ENCODE measurements at places on chromosomes 16 and 17. TPM values are rescaled to one million over a fixed set of nuclear protein-coding genes. Genes with fewer than 3 reads are reported as not detected.

CD300H gene
- total RNA-seq: not detected

NUDT7 gene
- total RNA-seq: 32.7 TPM

DBNDD1 gene
- 0.43 TPM for total RNA-seq

C1QTNF1 gene
- total RNA-seq: not detected

MT1M gene
- not detected for total RNA-seq

GRCh38 chr17:39209317-39210092, 9.4 kb downstream of the RPL19 start:
- peaks cover 5% of the 10 kb centered on the region for H3K36me3 ChIP-seq
- no peaks in the 10 kb centered on the region for H3K27me3 ChIP-seq
- H3K4me1 ChIP-seq: peaks cover 38% of the 10 kb centered on the region
- peak overlapping the region; percentile 69 for H3K4me3 ChIP-seq
- H3K27ac ChIP-seq: peak overlapping the region; percentile 91

DNA sequence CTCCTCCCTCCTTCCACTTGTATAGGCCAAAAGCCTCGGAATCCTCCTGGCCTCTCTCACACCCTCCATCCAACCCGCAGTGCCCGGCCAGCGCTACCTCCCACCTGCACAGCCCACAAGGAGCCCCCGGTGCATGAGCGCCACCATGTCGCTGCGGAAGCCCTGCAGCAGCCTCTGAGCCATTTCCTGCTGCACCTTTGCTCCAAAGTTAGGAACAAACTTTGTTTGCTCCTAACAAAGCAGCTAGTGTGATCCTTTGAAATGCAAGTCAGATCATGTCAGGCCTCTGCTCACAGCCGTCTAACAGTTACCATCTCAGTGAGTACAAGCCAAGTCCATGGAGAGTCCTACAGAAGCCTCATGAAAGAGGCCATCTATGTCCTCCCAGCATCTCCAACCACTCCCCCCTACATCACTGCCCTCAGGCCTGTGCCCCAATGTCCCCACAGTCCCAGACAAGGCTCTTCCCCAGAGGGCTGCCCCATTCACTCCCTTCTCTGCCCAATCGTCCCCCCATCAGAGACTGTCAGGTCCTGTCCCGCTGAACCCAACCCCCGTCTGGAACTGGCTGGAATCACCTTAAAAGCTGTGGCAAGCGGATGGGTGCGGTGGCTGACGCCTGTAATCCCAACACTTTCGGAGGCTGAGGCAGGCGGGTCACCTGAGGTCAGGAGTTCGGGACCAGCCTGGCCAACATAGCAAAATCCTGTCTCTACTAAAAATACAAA, 7.5 kb downstream of the DCAKD start:
- no peaks in the 10 kb centered on the region for H3K36me3 ChIP-seq
- H3K4me1 ChIP-seq: peaks cover 25% of the 10 kb centered on the region
- no peaks in the 10 kb centered on the region for H3K27me3 ChIP-seq

DNA sequence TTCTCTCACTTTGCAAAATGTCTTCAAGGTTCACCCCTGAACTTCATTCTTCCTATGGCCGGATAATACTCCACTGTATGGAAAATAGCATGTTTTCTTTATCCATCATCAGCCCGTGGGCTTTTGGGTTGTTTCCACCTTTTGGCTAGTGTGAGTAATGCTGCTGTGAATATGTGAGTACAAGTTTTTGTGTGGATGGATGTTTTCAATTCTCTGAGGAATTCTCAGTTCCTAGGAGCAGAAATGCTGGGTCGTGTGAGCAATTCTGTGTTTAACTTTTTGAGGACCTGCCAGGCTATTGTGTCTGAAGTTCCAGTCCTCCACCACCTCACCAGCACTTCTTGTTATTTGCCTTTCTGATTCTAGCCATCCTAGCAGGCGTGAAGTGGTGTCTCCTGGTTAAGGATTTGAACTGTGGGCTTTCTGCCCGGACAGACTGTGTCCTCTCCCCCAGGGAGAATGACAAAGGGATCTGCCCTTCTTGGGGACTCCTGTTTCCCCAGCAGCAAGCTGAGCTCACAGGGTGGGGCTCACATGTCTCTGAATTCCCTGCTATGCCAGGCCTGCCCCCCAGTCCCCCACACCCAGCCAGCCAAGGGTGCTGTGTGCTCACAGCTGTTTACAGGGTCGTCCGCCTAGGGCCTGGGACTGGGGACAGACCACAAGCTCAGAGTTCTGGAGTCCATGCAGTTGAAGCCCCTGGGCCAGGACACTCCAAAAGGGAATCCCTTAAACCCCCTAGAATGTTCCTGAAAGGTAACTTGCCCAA, 92.2 kb upstream of the CIBAR2 start:
- no peak overlapping the region for H3K27ac ChIP-seq
- no peaks in the 10 kb centered on the region for H3K4me1 ChIP-seq
- no peak overlapping the region for H3K4me3 ChIP-seq
- no peaks in the 10 kb centered on the region for H3K27me3 ChIP-seq

DNA sequence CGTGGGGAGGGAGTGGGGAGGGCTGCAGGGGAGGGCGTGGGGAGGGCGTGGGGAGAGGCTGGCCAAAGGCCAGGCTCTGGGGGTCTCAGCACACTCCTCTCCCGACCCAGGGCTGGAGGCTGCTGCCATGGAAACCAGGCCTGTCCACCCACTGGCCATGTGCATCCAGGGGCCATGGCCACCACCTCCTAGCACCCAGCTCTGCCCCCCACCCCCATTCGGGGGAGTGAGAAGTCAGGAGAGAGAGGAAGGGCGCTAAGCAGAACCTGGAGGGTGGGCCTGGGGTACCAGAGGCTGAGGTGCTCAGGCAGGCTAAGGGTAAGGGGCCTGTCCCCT, 29.6 kb downstream of the ENDOV start:
- DNase-seq: no peak
- H3K4me1 ChIP-seq: no peaks in the 10 kb centered on the region
- H3K27ac ChIP-seq: no peak overlapping the region

GRCh38 chr17:12974005-12974531, 43.8 kb downstream of the ELAC2 start:
- no peak overlapping the region for H3K27ac ChIP-seq
- H3K36me3 ChIP-seq: no peaks in the 10 kb centered on the region
- no peak overlapping the region for H3K4me3 ChIP-seq
- no peak for DNase-seq
- no peaks in the 10 kb centered on the region for H3K27me3 ChIP-seq

- no peaks in the 10 kb centered on the region for H3K27me3 ChIP-seq
- H3K36me3 ChIP-seq: peaks cover 12% of the 10 kb centered on the region
- peaks cover 18% of the 10 kb centered on the region for H3K4me1 ChIP-seq
- no peak overlapping the region for H3K27ac ChIP-seq
- peak overlapping the region; percentile 89 for H3K4me3 ChIP-seq
Observed at GRCh38 chr17:76104140-76104895, 731 bp upstream of the EXOC7 start.

DNA sequence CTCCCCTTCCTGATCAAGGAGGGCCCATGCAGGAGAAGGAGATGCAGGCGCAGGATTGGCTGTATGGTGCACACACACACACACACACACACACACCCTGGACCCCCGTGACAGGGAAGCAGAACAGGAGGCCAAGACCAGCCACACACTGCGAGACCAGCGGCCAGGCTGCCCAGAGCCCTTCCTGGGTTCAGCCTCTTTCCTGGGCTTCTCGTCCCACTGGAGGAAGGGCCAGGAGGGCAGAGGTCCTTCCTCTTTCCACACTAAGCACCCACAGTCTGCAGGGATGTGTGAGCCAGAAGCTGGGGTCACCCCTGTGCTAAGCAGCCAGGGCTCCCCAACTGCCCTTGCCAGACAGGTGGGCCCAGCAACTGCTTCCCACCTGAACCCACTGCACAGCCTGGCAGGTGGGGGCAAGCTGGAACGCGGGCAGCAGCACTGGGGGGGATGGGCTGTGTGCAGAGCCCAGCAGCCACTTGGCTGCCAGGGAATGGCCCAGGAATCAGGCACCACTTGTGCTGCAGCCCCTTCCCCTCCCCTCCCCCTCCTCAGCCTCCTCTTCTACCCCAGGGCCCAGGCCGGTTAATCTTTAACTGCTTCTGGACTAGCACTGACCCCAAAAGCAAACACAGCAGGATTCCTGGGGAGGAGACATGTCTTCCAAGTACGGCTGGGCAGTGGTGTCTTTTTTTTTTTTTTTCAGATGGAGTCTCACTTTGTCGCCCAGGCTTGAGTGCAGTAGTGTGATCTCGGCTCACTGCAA, 44.6 kb upstream of the SLC38A10 start:
- no peaks in the 10 kb centered on the region for H3K27me3 ChIP-seq
- H3K4me1 ChIP-seq: no peaks in the 10 kb centered on the region
- no peak overlapping the region for H3K27ac ChIP-seq
- no peaks in the 10 kb centered on the region for H3K36me3 ChIP-seq

GRCh38 chr17:55668312-55668920, 54.2 kb downstream of the TMEM100 start:
- H3K4me1 ChIP-seq: peaks cover 44% of the 10 kb centered on the region
- DNase-seq: no peak
- no peak overlapping the region for H3K27ac ChIP-seq
- H3K4me3 ChIP-seq: peak overlapping the region; percentile 8

DNA sequence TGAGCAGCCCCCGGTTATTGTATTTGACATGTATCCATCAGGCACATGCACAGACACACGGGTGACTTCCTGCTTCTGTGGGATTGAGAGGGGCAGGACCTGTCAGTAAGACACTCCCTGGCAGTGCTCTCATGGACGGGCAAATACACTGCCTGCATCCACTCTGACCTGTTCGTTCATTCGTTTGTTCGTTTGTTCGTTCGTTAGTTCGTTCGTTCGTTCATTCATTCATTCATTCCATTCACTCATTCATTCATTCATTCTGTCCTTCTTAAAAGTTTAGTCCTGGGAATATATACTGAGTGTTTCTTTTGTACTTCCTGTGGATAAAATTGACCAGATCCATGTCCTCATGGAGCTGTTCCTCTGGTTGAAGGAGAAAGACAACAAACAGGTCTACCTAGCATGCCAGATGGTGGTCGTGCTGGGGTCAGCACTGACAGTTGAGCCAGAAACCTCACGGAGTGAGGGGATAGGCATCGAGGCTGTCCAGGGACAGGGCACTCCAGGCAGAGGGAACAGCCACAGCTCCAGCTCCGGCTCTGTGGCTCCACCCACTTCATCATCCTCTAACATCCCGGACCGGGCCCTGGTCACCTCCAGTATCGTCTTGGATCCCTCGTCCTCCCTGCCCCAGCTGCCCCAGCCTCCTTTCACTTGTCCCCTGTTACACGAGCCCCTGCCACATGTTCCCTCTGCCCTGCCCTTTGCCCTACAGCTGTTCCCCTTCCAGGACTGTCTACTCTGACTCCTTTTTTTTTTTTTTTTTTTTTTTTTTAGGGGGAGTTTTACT, 336.1 kb downstream of the CPPED1 start:
- H3K36me3 ChIP-seq: no peaks in the 10 kb centered on the region
- no peak overlapping the region for H3K4me3 ChIP-seq
- no peak for DNase-seq
- H3K27ac ChIP-seq: no peak overlapping the region

DNA sequence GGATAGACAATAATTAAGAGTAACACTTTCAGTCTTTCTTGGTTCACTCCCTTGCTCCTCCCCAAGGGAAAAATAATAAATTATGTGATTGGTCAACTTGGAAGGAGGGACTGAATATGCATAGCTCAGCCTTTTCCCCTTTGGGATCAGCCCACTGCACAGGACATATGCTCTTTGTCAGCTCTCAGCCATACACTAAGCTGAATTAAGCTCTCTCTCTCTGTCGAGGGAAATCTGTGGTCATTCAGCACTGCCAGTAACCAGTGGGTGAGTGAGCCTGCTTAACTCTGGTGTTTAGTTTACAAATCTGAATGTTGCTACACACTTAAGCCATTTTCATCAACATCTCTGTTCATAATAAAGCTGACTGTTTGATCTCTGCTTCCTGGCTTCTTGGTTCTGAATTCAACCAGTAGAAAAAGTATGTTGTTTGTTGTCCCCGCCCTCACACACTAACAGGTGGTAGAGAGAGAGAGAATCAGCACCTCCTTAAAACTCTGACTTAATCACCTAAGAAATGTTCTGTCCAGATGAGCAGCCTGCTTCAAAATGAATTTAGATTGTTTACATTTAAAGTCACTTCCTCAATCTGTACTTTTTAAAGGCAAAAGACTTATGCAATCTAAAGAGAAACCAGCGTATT, 102.3 kb upstream of the C17orf78 start:
- H3K27me3 ChIP-seq: no peaks in the 10 kb centered on the region
- no peak for DNase-seq
- no peak overlapping the region for H3K4me3 ChIP-seq
- H3K27ac ChIP-seq: peak overlapping the region; percentile 35

DNA sequence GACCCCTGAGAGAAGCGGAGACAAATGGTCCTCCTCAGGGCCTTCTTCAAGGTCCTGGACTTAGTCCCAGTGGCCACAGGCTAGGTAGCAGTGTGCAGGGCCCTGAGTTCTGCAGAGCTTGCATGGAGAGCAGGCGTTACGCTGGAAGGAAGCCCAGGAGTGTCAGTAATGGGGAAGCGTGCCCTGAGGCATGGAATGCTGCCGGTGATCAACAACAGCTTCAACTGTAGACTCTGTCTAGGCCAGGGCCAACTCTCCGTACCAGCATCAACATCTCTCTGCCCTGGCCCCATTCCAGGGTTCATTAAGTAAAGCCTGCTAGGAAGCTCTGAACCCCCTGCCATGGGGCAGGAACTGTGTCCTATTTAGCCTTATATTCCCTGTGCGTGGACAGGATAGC, 568 bp upstream of the TNK1 start:
- H3K4me3 ChIP-seq: no peak overlapping the region
- peaks cover 15% of the 10 kb centered on the region for H3K4me1 ChIP-seq
- H3K27ac ChIP-seq: no peak overlapping the region
- H3K36me3 ChIP-seq: no peaks in the 10 kb centered on the region
- DNase-seq: no peak

DNA sequence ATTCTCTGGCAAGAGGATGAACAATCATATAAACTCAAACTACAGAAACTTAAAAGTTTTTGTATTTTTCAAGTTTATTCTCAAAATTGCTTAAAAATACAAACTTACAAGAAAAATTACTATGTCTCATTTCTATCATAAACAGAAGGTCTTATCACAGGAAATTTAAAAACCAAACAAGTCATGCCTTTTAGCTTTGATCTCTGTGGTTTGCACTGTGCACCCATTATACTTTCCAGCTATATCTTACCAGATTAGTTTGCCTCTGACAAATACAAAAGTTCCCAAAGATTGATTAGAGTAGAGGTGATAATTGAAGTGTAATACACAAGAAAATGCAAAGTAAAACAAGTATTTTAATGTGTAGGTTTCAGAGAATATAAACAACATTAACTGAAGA, 117.4 kb downstream of the MYO1D start:
- H3K4me1 ChIP-seq: no peaks in the 10 kb centered on the region
- no peaks in the 10 kb centered on the region for H3K36me3 ChIP-seq
- no peak overlapping the region for H3K4me3 ChIP-seq
- DNase-seq: no peak
- no peaks in the 10 kb centered on the region for H3K27me3 ChIP-seq

GRCh38 chr16:84177741-84178073, 9.2 kb downstream of the TAF1C start:
- no peak overlapping the region for H3K4me3 ChIP-seq
- no peak overlapping the region for H3K27ac ChIP-seq
- DNase-seq: no peak
- no peaks in the 10 kb centered on the region for H3K4me1 ChIP-seq
- H3K27me3 ChIP-seq: no peaks in the 10 kb centered on the region
- H3K36me3 ChIP-seq: no peaks in the 10 kb centered on the region
